Smooth muscle cell of the coronary artery (primary cell): ENCODE measurements at places on chromosomes 3 and 15. TPM values are rescaled to one million over a fixed set of nuclear protein-coding genes. Genes with fewer than 3 reads are reported as not detected.

Gene CNTN4
- 0.12 TPM in 1 of 2 replicates, not detected in the other for total RNA-seq

Gene GOLGA8Q
- total RNA-seq = 1.1 and 3.5 TPM in 2 replicates

Gene ITPKA
- 0.60 and 1.3 TPM in 2 replicates for total RNA-seq

Gene COPB2
- 293 and 354 TPM in 2 replicates for total RNA-seq

Gene CHRM5
- total RNA-seq = 0.15 TPM in 1 of 2 replicates, not detected in the other

Gene CHRNB4
- not detected in 2 replicates for total RNA-seq

Gene ACTC1
- total RNA-seq = 0.08 and 0.70 TPM in 2 replicates

Gene AGTR1
- 1.9 TPM in 1 of 2 replicates, not detected in the other for total RNA-seq

Gene TNFAIP8L3
- 10.2 and 16.5 TPM in 2 replicates for total RNA-seq
